ENCODE measurements at places on chromosomes 5 and 9. TPM values are rescaled to one million over a fixed set of nuclear protein-coding genes. Genes with fewer than 3 reads are reported as not detected.

- DNase-seq, result no peak
- no peaks in the 10 kb centered on the region for H3K36me3 ChIP-seq
- H3K27ac ChIP-seq, result no peak overlapping the region
Measured at GRCh38 chr5:37645707-37646106, 194.1 kb downstream of the GDNF start.

- no peaks in the 10 kb centered on the region for H3K36me3 ChIP-seq
- no peak overlapping the region for H3K27ac ChIP-seq
- no peak overlapping the region for H3K4me3 ChIP-seq
- DNase-seq, result no peak
- H3K4me1 ChIP-seq, result no peaks in the 10 kb centered on the region
Measured at GRCh38 chr5:133844836-133845235, 123.6 kb downstream of the C5orf15 start.

GRCh38 chr5:17944046-17944445, 309.8 kb downstream of the TAF11L14 start:
- no peaks in the 10 kb centered on the region for H3K4me1 ChIP-seq
- no peaks in the 10 kb centered on the region for H3K36me3 ChIP-seq
- H3K27ac ChIP-seq, result no peak overlapping the region
- no peaks in the 10 kb centered on the region for H3K27me3 ChIP-seq
- no peak for DNase-seq

GRCh38 chr5:68452286-68452685, 236.7 kb downstream of the PIK3R1 start:
- H3K4me3 ChIP-seq, result no peak overlapping the region
- no peaks in the 10 kb centered on the region for H3K36me3 ChIP-seq
- DNase-seq, result no peak
- H3K27me3 ChIP-seq, result no peaks in the 10 kb centered on the region
- peaks cover 25% of the 10 kb centered on the region for H3K4me1 ChIP-seq

DNA sequence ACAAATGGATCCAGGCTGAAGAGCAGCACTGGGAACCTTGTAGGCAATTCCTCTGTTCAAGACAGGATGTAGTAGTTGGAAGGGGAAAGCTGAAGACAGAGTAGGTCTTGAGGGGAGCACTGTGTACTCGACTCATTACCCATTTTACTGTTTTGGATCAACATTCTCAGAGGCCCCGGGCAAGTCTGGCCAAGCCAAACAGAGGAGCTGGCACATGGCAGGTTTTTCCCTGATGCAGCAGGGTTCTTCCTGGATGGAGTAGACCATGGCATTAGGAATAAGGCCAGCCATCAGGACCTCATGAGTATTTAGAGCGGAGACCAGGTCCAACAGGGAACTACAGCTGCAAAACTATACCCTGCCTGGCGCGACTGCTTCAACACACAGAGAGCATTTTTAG, 4.4 kb downstream of the SVEP1 start:
- no peak for DNase-seq
- peaks cover 17% of the 10 kb centered on the region for H3K27me3 ChIP-seq
- no peak overlapping the region for H3K4me3 ChIP-seq
- H3K36me3 ChIP-seq, result no peaks in the 10 kb centered on the region

The PDE6A gene
- not detected for total RNA-seq

The CCDC152 gene
- 0.13 TPM for total RNA-seq

The WDR38 gene
- total RNA-seq, result not detected

The BTNL9 gene
- 14.5 TPM for total RNA-seq

DNA sequence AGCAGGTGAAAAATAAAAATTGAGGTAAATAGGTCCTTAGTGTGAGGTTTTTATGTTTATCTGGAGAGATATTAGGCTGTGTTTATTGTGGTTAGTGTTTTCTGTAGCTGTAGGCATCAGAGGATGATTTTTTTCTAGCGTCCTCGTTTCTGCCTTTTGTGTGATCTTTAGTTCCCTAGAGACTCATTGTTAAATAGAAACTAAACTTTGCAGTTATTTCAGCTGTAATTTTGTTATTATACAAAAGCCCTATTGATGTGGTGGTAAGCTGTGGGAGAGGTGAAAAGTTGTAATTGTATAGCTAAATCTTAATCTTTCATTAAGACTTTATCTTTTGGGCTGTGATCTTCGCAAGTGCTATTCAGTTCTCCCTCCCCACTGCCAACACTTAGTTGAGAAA, 340.3 kb downstream of the CYLC2 start:
- no peak overlapping the region for H3K4me3 ChIP-seq
- H3K4me1 ChIP-seq, result no peaks in the 10 kb centered on the region

- DNase-seq, result no peak
- H3K27me3 ChIP-seq, result no peaks in the 10 kb centered on the region
- peaks cover 22% of the 10 kb centered on the region for H3K4me1 ChIP-seq
Measured at GRCh38 chr5:75461679-75462078, 49.8 kb downstream of the CERT1 start.

GRCh38 chr9:8473244-8474020, 673.9 kb upstream of the DMAC1 start:
- H3K27ac ChIP-seq, result no peak overlapping the region
- H3K4me3 ChIP-seq, result no peak overlapping the region
- no peaks in the 10 kb centered on the region for H3K36me3 ChIP-seq
- H3K4me1 ChIP-seq, result no peaks in the 10 kb centered on the region

DNA sequence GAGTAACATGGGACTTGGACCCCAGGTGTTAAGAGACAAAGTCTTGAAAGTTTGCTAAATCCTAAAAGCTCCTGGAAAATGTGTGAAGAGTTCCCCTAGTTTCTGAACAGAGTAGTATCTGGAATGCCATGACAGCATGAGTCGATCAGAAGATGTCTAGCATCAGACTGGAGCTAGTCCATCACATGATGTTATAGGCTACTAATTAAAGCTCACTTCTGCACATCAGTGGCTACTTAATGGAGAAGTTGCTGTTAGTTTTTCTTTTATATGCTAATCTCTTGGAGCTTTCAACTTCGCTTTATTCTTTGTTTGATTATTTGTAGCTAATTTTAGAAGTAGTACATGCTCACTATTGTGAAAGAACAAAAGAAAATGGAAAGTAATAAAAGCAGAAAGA, 471.3 kb upstream of the KLF4 start:
- DNase-seq, result no peak
- no peak overlapping the region for H3K4me3 ChIP-seq
- no peaks in the 10 kb centered on the region for H3K27me3 ChIP-seq
- H3K27ac ChIP-seq, result no peak overlapping the region
- H3K4me1 ChIP-seq, result no peaks in the 10 kb centered on the region
- H3K36me3 ChIP-seq, result no peaks in the 10 kb centered on the region

The OR1Q1 gene
- not detected for total RNA-seq

The CER1 gene
- total RNA-seq, result not detected

The KIF24 gene
- total RNA-seq, result 0.53 TPM

The NSD1 gene
- 32.7 TPM for total RNA-seq

GRCh38 chr9:18881758-18882157, 151.3 kb downstream of the SAXO1 start:
- no peak overlapping the region for H3K4me3 ChIP-seq
- no peaks in the 10 kb centered on the region for H3K36me3 ChIP-seq
- H3K4me1 ChIP-seq, result no peaks in the 10 kb centered on the region
- H3K27ac ChIP-seq, result no peak overlapping the region

- no peak overlapping the region for H3K27ac ChIP-seq
- no peaks in the 10 kb centered on the region for H3K4me1 ChIP-seq
- no peaks in the 10 kb centered on the region for H3K36me3 ChIP-seq
Measured at GRCh38 chr5:105506692-105507277, 1944.2 kb upstream of the NUDT12 start.

The GNE gene
- total RNA-seq, result 11.6 TPM

The MYOZ3 gene
- total RNA-seq, result 10.5 TPM

- H3K4me3 ChIP-seq, result no peak overlapping the region
- H3K27me3 ChIP-seq, result no peaks in the 10 kb centered on the region
- H3K4me1 ChIP-seq, result no peaks in the 10 kb centered on the region
- DNase-seq, result no peak
- no peaks in the 10 kb centered on the region for H3K36me3 ChIP-seq
Measured at GRCh38 chr9:96660692-96661248, 5.7 kb upstream of the PRXL2C start.

- no peaks in the 10 kb centered on the region for H3K27me3 ChIP-seq
- H3K4me3 ChIP-seq, result no peak overlapping the region
- H3K4me1 ChIP-seq, result peaks cover 10% of the 10 kb centered on the region
- DNase-seq, result no peak
Measured at GRCh38 chr5:59174248-59174844, 591.5 kb downstream of the RAB3C start.

The FAM200C gene
- 1.1 TPM for total RNA-seq

DNA sequence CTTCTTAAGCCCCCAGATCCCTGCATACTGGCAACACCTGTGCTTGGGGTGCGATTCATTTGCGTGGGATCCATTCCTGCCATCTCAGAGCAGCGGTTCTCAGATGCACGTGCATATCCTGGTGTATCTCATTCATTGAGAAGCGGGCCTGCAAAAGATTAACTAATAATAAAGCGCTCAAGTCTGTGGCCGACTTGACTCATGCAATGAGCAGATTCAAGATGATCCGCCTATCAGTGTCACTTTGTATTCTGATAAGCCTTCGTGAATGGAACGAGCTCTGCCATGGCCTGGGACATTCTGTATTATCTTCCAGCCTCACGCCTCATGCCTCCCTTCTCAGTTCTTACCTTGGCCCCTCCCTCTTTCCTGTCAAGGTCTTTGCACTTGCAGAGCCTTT, 22.3 kb downstream of the C1QTNF2 start:
- no peak overlapping the region for H3K4me3 ChIP-seq
- H3K27ac ChIP-seq, result no peak overlapping the region
- no peaks in the 10 kb centered on the region for H3K36me3 ChIP-seq

GRCh38 chr5:115873392-115873791, 31.7 kb downstream of the AP3S1 start:
- H3K4me3 ChIP-seq, result no peak overlapping the region
- H3K27me3 ChIP-seq, result no peaks in the 10 kb centered on the region
- peaks cover 13% of the 10 kb centered on the region for H3K36me3 ChIP-seq
- H3K27ac ChIP-seq, result no peak overlapping the region
- H3K4me1 ChIP-seq, result no peaks in the 10 kb centered on the region
- DNase-seq, result no peak

The CACNA1B gene
- total RNA-seq, result not detected

DNA sequence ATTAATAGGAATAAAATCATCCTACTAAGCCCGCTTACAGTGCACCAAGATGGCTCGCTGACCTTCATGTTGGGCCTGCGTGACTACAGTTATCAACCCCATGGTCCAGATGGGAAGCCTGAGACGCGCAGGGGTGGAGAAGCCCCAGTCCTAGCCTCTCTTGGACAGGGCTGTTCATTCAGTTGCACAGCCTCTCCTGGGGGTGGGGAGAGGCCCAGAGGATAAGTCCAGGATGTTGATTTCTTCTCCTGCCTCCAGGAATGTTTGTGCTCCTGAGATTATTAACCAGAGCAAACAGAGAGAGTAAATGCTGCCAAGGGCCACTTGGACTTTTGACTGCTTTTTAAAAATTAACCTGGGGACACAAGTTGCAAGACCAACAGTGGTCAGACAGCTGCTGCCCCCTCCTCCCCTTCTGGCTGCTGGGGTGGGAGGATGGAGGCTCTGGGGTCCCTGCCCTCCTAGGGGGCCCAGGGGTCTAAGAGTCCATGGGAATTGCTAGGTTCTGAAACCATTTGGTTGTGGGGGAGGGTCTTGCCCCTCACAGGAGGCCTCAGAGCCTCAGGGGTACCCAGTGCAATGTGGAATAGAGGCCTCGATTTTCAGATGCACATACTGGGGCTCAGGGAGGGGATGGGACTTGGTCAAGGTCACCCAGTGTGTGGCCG, 2.8 kb upstream of the AMBP start:
- H3K27ac ChIP-seq, result no peak overlapping the region
- no peaks in the 10 kb centered on the region for H3K36me3 ChIP-seq
- no peak overlapping the region for H3K4me3 ChIP-seq

The SPINK6 gene
- total RNA-seq, result not detected

GRCh38 chr9:12809720-12810119, 34.9 kb downstream of the LURAP1L start:
- no peaks in the 10 kb centered on the region for H3K27me3 ChIP-seq
- peaks cover 14% of the 10 kb centered on the region for H3K4me1 ChIP-seq
- DNase-seq, result no peak
- no peaks in the 10 kb centered on the region for H3K36me3 ChIP-seq
- H3K4me3 ChIP-seq, result no peak overlapping the region

DNA sequence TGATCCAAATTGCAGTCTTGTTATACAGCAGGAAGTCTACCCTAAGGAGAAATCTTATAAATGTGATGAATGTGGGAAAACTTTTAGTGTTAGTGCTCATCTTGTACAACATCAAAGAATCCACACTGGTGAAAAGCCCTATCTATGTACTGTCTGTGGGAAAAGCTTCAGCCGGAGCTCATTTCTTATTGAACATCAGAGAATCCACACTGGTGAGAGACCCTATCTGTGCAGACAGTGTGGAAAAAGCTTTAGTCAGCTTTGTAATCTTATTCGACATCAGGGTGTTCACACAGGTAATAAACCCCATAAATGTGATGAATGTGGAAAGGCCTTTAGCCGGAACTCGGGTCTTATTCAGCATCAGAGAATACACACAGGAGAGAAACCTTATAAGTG, 10.4 kb downstream of the ZNF189 start:
- H3K36me3 ChIP-seq, result peaks cover 32% of the 10 kb centered on the region
- H3K4me3 ChIP-seq, result no peak overlapping the region
- H3K27ac ChIP-seq, result no peak overlapping the region
- no peak for DNase-seq

The PRSS3 gene
- not detected for total RNA-seq

DNA sequence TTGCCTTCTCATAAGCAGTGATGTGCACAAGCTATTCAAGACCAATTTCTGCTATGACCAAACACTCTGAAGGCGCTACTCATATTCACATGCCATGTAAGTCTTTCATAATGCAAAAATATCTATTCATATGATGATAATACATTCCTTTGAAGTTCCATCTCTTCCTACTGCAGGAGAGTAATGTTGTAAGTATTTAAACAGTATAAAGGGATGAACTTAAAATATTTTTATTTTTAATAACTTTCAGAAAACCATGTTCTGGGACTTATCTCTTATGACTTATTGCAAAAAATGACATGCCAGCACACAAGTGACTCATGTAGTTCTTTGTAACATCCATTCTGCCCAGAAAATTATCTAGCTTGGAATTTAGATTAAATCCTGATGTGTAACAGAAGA, 376.4 kb downstream of the KCTD16 start:
- no peaks in the 10 kb centered on the region for H3K36me3 ChIP-seq
- H3K27me3 ChIP-seq, result no peaks in the 10 kb centered on the region
- H3K4me1 ChIP-seq, result no peaks in the 10 kb centered on the region
- H3K27ac ChIP-seq, result no peak overlapping the region
- DNase-seq, result no peak
